T47D (cell line): ENCODE measurements at places on chromosomes 7 and 10.
A peak's percentile ranks its signal among the peaks of the same experiment; 100 is the strongest.

DNA sequence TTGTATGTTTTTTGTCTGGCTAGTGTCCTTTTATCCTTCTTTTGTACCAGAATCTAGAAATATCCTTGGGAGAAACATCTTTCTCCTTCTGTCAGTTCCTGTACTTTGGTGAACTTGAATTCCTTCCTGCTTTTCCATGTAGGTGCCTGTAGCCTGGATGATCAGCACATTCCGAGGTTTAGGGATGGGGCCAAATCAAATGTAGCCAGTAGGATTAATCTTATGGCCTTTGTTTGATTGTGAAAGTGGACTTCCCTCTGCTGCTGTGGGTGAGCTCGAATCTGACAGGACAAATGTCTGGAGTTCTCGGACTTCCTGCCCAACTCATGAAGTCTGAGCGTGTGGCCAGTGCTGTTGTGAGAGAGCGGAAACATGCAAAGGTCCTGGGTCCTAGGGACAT lies 33.2 kb upstream of the NAMPT start:
- no peak for DNase-seq

DNA sequence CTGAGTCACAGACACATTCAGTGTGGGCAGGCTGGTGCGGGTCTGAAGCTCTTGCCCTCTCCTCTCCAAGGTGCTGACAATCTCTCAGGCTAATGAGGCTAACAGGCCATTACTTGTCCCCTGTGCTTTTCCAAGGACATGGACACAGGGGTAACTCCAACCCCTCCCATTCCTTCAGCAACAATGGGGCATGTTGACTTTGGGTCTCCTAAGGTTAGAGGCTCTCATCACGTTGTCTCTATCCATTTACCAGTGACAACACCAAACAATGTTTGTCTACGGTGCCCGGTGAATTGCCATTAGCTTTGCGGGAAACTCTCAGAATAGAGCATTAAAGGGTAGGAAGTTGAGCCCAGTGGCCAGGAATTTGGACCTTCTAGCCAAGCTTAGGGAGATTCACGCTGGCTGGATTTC lies 101.6 kb upstream of the TNS3 start:
- no peak for DNase-seq

DNA sequence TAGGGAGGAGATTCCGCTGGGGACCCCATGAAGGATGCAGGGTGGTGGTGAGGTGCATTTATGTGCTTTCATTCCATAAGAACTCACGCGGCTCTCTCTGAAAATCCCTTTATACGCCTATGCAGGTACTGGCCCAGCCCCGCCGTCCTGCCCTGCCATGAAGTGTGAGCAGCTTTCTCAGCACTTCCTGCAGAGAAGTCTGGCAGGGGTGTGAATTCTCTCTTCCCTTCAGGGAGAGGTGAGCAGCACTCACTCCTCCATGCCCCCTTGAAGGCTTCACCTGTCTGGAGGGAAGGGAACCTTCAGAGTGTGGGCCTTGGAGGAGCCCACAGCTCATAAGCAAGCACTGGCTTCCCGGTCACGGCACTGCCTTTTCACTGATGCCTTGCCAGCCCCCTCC lies 34.0 kb downstream of the PPP2R2D start:
- DNase-seq = no peak

GRCh38 chr7:93651603-93652159 lies 77.2 kb upstream of the CALCR start:
- no peak for DNase-seq

GRCh38 chr10:114385557-114385956 lies 18.7 kb downstream of the AFAP1L2 start:
- DNase-seq = no peak

GRCh38 chr10:60992636-60993035 lies 48.7 kb upstream of the RHOBTB1 start:
- DNase-seq = peak; percentile 32

- no peak for DNase-seq
These were observed 158.7 kb upstream of the LANCL2 start for GRCh38 chr7:55206235-55207029.

DNA sequence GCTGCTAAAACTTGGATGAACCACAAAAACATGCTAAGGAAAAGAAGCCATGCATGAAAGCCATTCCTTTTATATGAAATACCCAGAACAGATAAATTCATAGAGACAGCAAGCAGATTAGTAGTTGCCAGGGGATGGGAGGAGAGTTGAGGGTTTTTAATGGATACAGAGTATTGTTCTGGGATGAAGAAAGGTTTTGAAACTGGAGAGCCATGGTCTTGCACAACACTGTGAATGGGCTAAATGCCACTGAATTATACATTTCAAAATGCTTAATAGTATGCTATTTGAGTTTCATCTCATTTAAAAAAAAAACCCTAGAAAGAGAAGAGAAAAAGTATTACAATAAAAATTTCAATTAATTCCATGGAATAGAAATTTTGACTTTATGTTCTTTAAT lies 154.3 kb downstream of the GNAT3 start:
- no peak for DNase-seq

DNA sequence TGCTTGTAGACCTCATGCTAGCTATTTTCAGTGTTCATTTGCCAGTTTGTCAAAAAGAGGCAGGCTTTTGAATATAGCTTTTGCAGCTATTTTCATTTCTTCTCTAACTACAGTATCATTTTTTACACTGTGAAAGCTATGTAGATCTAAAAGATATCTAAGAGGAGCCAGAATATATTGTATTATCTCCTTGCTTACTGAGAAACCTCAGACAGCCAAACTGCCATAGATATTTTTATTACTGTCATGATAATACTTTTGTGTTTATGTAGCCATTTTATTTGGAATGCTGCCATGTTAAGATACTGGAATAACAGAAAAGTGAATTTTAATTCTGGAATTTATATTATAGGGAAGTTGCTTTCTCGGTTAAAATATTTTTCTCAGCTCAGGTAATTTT lies 37.2 kb downstream of the ANKIB1 start:
- no peak for DNase-seq

DNA sequence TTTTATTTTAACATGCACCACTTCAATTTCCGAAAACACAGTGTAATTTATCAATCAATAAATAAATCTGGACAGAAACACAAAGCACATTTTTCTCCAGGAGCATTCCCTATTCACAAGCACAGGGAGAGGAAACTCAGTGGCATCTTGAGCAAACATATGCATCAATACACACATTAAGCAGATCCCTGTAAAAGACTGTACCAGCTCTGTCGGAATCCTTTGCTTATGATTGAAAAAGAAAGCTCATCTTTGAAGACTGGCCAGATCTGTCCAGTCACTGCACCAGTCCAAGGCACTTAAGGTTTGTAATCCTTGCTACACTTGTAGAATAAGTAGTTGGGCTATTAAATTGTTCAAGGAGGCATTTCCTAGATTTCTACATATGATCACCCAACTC lies 343.9 kb downstream of the BMPER start:
- no peak for DNase-seq

DNA sequence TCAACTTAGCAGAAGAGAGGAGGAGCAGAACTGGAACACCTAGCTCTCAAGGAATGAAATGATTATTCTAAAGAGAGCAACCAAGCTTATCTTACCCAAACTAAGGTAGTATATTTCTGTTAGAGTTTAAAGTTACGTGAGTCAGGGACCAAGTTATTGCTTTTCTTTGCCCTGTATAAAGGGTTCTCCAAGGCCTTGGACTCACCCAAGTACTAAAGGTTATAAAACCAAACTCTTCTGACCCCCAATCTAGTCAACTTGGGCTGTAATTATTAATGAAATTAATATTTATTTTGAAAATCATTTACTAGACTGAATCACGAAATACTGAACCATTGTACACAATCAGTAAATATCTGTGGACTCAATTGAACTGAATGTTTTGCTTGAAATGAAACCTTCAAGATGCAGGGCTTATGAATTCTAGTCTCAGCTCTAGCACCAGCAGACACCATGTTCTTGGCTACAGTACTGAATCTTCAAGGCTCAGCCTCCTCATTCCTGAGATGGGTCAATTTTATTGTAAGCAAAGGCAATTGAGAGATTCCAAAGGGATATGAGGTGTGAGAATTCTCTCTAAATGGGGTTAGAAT lies 1.8 kb upstream of the CYP2C19 start:
- no peak for DNase-seq

DNA sequence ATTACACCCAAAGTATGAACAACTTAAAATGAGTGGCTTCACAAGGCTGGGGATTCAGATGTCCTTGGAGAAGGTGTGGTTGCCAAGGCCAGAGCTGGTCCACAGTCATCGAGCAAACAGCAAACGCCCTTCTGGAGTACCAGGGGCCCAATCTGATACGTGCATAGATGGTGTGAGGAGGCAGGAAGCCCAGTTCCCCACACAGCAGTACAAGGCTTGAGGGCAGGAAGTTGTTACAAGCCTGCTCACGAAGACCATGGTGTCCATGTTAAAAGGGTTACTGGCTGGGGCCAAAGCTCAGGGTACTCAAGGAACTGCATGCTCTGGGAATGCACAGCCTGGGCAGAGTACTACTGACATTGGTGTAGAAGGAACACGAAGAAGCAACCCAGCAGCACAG lies 4.6 kb upstream of the ANKRD26 start:
- no peak for DNase-seq

- no peak for DNase-seq
These were observed 394.5 kb downstream of the TYW1 start for GRCh38 chr7:67391168-67391567.

DNA sequence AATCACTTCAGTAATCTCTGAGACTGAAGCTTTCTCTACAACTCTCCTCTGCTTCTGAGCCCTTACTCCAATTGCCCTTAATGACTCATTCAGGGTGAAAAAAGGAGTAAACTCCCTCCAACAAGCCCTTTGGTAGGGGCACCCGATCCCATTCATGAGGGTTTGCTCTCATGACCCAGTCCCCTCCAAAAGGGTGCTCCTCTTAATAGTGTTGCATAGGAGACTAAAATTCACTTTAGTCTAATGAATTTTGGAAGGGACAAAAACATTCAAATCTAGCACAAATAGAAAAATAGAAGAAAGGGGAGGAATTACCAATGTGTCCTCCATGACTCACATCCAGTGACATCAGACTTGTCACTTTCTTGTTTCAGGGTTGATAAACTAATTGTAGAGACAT lies 66.2 kb upstream of the CCNY start:
- DNase-seq = no peak
